ENCODE measurements at places on chromosomes 1 and 21. TPM values are rescaled to one million over a fixed set of nuclear protein-coding genes. Genes with fewer than 3 reads are reported as not detected.
A peak's percentile ranks its signal among the peaks of the same experiment; 100 is the strongest.

Gene ENAH
- total RNA-seq = 46.1 TPM

Gene LAMC1
- total RNA-seq = 629 TPM

Gene TNN
- 0.06 TPM for total RNA-seq

GRCh38 chr1:44628962-44629756 is 45.1 kb downstream of the TMEM53 start:
- no peak for DNase-seq

GRCh38 chr1:162310337-162310736 is 66.3 kb downstream of the SPATA46 start:
- peak; percentile 36 for DNase-seq

DNA sequence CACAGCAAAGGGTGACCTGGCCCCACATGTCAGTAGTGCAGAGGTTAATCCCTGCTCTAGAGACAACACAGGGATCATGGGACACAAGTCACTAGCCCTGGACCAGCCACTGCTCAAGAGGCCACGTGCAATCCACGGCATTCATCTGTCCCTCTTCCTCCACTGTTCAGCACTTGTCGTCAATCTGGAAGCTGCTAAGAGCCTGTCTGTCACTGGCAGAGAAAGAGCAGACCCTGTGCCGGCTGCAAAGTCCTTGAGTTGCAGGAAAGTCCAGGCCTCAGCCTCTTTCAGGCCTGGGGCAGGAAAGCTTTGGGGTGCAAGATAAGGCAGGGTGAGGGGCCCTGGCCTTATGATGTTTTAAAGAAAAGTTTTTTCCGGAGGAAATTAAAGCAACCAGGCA is 16.7 kb downstream of the CELA2B start:
- DNase-seq = no peak

- DNase-seq = no peak
These were observed 5.8 kb upstream of the WNT3A start for GRCh38 chr1:228000836-228001563.

- DNase-seq = no peak
These were observed 2.3 kb upstream of the MXRA8 start for GRCh38 chr1:1360506-1361169.

GRCh38 chr21:34580181-34580700 is 34.7 kb downstream of the RCAN1 start:
- DNase-seq = no peak

Data from glomerular endothelial cell (primary cell).